ENCODE measurements at places on chromosomes 11 and 22. TPM values are rescaled to one million over a fixed set of nuclear protein-coding genes. Genes with fewer than 3 reads are reported as not detected.

GRCh38 chr11:131300439-131300717 lies 70.0 kb upstream of the NTM start:
- no peak for DNase-seq

- DNase-seq, result peak; percentile 83
Measured at GRCh38 chr22:39528681-39529486, 3.7 kb downstream of the RPS19BP1 start.

GRCh38 chr11:29481738-29482137 lies 535.1 kb downstream of the KCNA4 start:
- no peak for DNase-seq

- no peak for DNase-seq
Measured at GRCh38 chr11:35126000-35126878, 12.7 kb upstream of the CD44 start.

GRCh38 chr11:30908272-30908671 lies 322.1 kb upstream of the MPPED2 start:
- DNase-seq, result no peak

DNA sequence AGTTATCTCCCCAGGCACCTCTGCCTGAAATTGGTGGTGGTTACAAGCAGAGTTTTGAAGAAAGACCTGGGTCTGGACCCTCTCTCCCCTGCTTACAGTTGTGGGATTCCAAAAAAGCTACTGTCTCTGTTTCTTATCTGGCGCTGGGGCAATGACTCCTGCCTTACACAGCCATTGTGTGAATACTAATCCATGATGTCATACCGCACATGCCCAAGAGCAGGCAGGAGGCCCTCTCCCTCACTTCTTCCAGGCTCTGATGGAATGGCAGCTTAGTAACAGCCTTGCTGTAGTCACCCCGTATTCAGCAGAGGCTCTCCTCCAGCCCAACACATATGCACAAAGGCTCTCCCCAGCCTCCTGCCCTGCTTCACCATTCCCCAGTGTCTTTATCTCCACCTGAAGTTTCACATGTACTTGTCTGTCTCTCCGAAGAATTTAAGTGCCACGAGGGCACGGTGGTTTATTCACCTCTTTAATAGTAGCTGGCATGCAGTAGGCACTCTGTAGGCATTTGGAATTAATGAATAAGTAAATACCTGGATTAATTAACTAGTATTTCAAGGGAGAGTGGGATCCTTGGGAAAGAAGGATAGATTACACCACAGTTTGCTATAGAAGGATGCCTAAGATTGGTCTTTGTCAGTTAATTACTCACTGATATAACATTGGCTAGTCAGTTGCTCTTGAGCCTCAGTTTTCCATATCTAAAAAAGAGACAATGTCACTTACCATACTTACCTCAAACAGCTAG lies 165.6 kb downstream of the ETS1 start:
- DNase-seq, result no peak

The SC5D gene
- total RNA-seq, result 25.9 TPM

DNA sequence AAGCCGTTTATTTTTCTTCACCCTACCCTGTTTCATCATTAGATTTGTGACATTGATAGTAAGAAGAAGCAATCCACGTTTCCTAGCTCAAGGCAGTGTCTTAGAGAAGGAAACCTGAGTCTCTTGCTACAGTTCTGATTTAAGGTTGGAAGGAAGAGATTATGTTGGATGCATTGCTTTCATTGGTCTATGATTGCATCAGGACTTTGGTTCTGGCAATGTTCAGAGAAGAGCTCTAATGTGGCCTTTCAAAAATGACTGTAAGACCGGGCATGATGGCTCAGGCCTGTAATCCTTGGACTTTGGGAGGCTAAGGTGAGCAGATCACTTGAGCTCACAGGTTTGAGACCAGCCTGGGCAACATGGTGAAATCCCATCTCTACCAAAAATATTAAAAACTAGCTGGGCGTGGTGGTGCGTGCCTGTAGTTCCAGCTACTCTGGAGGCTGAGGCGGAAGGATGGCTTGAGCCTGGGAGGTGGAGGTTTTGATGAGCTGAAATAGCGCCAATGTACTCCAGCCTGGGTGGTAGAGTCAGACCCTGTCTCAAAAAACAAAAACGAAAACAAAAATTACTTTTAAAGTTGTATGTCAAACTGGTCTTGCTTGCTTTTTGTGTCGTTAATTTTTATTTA lies 4.1 kb downstream of the NUCB2 start:
- no peak for DNase-seq
